ENCODE measurements at places on chromosomes 7 and 10. TPM values are rescaled to one million over a fixed set of nuclear protein-coding genes. Genes with fewer than 3 reads are reported as not detected.

DNA sequence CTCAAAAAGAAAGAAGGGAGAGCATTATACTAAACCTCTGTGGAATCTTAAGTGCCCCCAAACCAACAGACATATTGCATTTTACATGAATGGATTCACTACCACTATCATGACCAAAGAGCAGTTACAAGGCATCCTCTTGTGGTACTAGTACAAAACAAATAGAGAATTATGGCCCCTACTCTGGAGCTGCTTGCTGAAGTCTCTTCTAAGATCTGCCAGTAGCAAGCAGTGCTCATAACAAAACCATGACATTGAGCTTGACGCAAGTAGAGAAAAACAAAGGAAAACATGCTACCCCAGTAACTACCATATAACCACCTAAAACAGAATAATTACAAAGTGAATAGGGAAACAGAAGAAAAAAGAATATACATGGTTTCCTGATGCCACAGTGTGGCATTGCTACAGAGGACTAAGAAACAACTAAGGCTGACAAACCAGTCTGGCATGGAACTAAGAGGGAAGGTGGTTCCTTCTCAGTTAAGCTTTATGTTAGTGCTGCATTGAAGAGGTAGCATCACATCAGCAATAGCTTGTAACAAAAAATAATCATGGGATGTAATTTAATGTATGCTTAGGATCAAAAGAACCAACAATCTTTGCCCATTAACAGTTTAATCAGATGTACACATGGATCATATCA is 150.2 kb upstream of the AGR3 start:
- no peak for DNase-seq

DNA sequence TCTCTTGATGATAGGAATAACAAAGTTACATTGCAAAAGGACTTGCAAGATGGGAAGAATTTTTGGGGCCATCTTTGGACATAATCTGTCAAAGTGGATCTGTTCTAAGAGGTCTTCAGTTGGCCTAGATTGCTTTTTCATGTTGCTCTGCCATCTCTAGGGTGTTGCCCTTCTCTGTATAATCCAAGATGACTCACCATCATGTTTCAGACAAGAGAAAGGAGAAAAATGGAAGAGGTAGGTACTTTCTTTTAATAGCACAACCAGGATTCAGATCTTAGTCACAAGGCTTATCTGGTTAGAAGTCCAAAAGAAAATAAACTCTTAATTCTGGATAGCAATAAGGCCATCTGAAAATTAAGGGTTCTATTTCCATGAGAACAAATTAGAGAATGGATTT is 38.7 kb upstream of the FOXP2 start:
- DNase-seq: no peak

GRCh38 chr7:102147008-102147407 is 139.7 kb upstream of the SH2B2 start:
- no peak for DNase-seq

GRCh38 chr7:128921866-128922440 is 11.4 kb upstream of the KCP start:
- DNase-seq: peak; percentile 41

- DNase-seq: no peak
Observed at GRCh38 chr7:35593899-35594298, 101.0 kb downstream of the HERPUD2 start.

MMRN2 gene
- total RNA-seq: 8.6 TPM
